NCI-H2107 (cell line): ENCODE measurements at places on chromosomes 16 and 17.

DNA sequence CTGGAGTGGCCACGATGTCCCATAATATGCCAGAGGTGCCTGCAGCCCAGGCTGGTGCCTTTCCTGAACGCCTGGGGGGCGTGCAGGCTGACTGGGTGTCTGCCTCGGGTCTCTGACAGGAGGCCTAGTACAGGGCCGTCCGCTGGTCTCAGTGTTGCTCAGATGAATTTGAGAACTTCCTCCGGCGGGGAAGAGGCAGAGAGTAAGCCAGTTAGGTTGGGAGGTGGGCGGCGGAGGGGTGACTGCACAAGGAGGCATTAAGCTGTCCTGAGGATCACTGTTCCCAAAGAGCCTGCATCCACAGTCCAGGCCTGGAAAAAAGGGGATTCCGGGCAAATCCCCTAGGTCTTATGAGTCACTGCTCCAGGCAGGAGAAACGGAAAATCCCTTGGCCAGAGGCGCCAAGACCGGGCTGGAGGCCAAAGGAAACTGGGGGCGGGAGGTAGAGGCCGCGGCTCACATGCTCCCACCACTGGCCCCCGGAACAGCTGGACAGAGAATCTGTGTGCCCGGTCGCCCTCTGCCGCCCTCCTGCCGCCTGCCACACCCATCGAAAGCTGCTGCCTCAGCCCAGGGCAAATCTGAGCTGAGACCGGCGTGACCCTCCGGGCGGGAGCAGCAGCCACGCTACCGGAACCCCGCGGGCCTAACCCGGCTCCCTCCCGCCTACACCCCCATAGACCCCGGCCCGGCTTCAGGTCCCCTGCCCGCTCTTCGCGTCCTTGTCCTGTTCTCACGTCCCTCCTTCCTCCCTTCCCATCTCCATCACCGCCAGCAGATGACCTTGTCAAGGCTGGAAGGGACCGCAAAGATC, 1.2 kb downstream of the TRIM47 start:
- DNase-seq, result no peak

DNA sequence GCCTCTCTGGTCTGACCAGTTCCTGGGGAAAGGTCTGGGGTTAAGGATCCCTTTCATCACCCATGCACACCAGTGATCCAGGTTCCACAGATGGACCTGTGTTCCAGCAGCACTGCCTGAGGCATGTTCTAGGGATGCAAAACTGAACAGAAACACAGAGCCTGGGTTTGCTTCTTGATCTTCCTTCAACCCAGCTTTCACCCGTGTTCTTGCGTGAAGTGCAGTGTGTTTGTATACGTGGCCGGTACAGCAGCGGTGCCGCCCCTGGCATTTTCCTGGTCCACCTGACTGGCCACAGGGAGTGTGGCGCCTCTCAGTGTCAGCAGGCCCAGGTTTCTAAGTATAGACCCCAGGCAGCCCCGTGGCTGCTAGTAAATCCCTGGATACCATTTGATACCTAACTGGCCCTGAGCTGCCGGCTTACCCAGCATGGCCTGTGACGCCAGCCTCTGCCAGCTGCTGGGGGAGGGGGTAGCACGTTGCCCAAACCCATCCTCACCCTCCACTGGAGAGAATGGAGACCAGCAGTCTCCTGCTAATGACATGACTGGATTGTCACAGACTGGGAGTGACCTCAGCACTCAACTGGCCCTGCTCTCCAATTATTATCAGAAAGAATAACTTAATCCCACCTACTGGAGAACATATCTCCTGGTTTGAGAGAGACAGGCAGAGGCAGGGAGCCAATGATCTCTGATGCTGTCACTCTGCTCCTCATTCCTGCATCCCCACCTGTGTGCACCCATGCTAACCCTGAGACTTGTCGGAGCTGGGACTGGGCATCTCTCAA, 59.2 kb upstream of the LGALS9 start:
- no peak for DNase-seq

GRCh38 chr16:89026121-89026612, 49.2 kb upstream of the CBFA2T3 start:
- DNase-seq, result no peak

- DNase-seq, result no peak
Observed at GRCh38 chr17:35089586-35090296, 26.2 kb upstream of the RFFL start.

DNA sequence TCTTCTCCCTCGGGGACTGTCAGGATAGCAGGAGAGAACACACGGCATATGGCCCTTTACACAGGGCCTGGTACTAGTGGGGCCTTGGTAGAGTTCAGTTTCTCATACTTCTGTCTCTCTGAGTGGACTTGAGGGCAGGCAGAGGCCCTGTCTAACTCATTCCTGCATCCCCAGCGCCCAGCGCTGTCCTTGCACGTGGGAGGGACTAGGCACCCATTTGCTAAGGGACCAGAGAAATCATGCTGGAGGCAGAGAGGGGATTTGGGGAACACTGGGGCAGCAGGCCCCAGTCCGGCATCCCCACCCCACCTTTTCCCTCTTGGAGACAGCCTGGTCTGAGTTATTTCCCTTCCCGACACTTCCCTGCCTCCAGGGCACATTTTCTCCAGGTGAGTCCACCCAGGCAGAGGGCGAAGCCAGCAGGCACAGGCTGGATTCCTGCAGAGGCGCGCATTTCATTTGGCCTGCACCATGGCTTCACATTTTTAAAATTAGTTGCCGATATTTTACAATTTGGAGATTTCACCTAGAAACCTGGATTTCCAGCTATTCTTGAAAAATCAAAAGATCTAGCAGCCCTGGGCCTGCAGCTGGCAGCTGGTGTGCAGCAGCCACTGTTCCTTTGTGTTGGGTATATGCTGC, 9.7 kb upstream of the NKD1 start:
- DNase-seq, result no peak

DNA sequence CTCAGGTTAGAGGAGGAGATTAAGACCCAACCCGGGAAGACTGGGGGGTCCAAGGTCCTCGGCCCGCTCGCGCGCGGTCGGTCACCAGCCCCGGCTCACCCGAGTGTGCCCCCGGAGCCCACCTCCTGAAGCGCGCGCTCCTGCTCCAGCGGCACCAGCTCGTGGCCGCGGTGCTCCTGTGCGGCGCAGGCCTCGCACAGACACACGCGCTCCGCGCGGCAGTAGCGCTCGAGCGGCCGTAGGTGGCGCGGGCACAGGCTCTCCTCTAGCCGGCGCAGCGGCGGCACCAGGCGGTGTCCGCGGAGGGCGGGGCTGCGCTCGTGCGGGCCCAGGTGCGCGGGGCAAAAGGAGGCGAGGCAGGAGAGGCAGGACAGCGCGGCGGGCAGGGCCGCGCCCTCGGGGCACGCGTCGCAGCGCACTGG, 618 bp downstream of the TRIM47 start:
- no peak for DNase-seq

GRCh38 chr17:49741009-49741691, 22.8 kb downstream of the FAM117A start:
- DNase-seq, result no peak

- no peak for DNase-seq
Observed at GRCh38 chr17:8668176-8668740, 37.7 kb upstream of the MYH10 start.

DNA sequence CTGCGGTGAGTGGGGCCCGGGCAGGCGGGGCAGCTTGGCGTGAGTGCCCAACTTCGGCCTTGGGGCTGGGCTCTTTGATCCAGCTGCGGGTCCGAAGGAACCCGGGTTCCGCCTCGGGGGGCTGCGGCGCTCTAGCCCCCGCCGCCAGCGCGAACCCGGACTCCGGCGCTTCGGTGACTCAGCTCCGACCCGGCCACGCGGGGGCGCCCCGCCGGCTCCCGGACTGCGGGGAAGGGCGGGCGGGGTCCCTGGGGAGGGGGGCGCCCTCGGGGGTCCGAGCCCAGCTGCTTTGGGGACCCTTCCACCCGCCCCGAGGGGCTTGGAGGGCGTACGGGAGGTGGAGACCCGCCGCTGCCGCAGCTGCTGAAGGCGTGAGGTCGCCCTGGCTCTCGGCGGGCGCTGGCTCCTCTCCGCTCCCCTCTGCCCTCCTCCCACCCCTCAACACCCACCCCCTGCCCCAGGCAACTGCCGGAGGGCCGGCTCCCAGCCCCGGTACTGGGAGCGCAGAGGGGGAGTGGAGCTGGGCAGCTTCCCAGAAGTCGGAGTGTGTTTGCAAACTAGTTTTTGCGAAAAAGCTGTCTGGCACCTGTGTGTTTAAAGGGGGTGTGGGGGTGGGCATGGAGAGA, 516 bp downstream of the CPNE2 start:
- DNase-seq, result no peak

DNA sequence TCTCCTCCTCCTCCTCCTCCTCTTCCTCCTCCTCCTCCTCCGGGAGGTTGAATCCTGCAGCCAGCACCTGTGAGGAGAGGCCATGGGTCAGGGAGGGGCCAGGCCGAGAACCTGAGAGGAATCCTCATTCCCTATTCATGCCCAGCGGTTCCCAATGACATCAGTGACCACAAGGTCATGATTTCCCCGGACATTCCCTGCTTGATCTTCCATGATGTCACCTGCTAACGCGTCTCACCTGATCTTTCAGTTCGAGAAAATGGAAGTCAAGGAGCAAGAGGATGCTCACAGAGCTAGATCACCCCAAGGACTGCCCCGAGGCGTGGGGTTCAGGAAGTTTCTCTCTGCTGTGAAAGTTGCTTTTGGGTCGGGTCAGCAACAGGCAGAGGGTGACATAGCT, 5.4 kb downstream of the APOBR start:
- DNase-seq, result no peak

DNA sequence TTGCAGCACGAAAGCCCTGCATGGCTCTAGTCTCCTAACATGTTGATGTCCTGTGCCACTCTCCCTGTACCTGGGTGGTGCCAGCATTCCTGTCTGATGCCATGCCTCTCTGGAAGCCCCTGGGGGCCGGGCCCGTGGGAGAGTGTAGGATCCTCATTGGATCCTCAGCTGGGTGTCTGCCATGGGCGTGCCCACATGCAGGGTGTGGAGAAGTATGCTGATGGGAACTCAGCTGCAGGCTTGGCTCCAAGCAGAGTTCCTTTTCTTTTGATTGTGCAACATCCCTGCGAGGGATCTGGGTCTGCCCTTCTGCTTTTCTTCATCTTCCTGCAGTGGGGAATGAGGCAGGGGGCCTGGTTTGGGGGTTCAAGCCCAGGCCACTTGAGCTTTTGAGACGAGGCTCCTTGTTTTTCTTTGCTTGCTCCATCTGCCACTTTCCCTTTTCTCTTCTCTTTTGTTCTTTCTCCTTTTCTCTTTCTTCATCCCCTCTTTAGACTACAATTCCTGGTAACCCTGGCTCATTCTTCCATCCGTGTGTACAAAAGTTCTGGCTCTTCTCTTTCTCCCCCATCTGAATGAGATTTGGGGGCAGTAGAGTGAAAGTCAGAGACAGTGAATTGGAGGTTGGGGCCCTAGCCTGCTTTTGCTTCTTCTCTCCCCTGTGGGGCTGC, 32.9 kb downstream of the KSR1 start:
- no peak for DNase-seq

GRCh38 chr16:56788435-56788834, 58.5 kb downstream of the NUP93 start:
- no peak for DNase-seq

- DNase-seq, result no peak
Observed at GRCh38 chr17:48001197-48001596, 30.3 kb downstream of the CDK5RAP3 start.

- no peak for DNase-seq
Observed at GRCh38 chr17:61687769-61688168, 96.8 kb upstream of the NACA2 start.

- no peak for DNase-seq
Observed at GRCh38 chr16:81610144-81610842, 165.7 kb downstream of the CMIP start.

GRCh38 chr17:27553019-27553511, 77.9 kb upstream of the LGALS9 start:
- DNase-seq, result no peak
